Stimulated activated CD8-positive, alpha-beta memory T cell treated with anti-CD3 and anti-CD28 coated beads, Interleukin-15, amount 100 ng/mL, for 4 hours (primary cell): ENCODE measurements at places on chromosomes 5 and 9.

DNA sequence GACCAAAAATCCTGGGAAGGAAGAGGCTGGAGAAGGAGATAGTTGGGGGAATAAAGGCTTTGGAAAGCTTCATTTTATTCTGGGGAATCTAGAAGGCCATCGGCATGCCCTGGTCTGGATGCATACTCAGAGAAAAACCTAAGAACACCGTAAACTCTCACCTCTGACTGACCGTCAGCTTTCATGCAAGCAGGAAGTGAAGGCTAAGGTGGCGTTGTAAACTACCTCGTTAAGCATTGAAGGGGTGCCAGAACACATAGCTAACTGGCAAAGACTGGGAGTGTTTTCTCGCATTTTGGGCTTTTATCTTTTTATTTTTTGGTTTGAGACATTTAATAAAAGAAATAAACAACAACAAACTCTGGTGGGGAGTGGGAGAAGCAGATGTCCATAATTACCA, 2.6 kb upstream of the SLC38A9 start:
- no peak for DNase-seq

GRCh38 chr5:21802869-21803490, 1050.2 kb downstream of the CDH12 start:
- no peak for DNase-seq

- DNase-seq: no peak
These were observed 58.7 kb upstream of the PRR16 start for GRCh38 chr5:120405286-120405864.

DNA sequence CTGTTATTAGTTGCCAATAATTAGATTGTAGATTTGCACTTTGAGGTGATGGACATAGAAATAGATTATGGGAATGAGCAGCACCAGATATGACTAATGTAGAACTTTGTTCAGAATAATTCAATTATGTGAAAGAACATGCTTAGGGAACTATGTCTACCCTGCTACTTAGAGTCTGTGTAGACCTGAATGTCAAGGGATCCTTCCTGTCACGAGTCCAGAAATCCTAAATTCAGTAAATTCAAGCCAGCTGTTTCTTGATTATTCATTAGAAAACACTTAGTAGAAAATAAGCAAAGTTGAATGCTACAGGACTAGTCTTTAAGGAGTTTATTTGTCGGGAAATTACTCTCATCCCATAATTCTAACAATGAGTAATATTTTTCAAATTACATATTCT, 887.3 kb upstream of the SEMA6A start:
- no peak for DNase-seq

- no peak for DNase-seq
These were observed 800 bp upstream of the AP3B1 start for GRCh38 chr5:78295035-78295961.

GRCh38 chr5:55308254-55308836, 556 bp downstream of the MTREX start:
- DNase-seq: no peak

DNA sequence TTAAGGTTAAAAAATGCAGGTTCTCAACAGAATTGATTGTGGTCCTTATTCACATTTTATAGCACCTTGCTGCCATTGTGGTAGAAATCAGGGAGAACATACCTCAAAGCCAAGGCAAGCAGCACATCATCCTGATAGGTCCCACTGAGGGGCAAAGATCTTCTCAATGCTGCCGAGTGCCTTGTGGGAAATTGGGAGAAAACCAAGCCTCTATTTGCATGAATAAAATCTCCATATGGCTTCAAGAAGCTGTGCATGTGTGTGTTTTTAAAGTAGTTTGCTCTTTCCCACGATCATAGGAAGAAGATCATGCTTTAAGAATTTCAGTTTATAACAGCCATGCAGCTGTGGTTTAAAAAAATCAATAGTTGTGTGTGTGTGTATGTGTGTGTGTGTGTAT, 216.9 kb upstream of the FBXL7 start:
- DNase-seq: no peak

GRCh38 chr5:169655353-169655752, 18.3 kb downstream of the DOCK2 start:
- DNase-seq: no peak

GRCh38 chr5:14397717-14398116, 183.9 kb upstream of the OTULINL start:
- no peak for DNase-seq

GRCh38 chr9:83313781-83314180, 224.4 kb downstream of the FRMD3 start:
- no peak for DNase-seq

GRCh38 chr9:137674976-137675320, 56.1 kb downstream of the EHMT1 start:
- no peak for DNase-seq

GRCh38 chr9:101509572-101509971, 24.1 kb upstream of the RNF20 start:
- DNase-seq: no peak

GRCh38 chr9:21875893-21876292, 73.5 kb downstream of the MTAP start:
- no peak for DNase-seq

- no peak for DNase-seq
These were observed 60.4 kb downstream of the DAB2IP start for GRCh38 chr9:121711797-121712196.

DNA sequence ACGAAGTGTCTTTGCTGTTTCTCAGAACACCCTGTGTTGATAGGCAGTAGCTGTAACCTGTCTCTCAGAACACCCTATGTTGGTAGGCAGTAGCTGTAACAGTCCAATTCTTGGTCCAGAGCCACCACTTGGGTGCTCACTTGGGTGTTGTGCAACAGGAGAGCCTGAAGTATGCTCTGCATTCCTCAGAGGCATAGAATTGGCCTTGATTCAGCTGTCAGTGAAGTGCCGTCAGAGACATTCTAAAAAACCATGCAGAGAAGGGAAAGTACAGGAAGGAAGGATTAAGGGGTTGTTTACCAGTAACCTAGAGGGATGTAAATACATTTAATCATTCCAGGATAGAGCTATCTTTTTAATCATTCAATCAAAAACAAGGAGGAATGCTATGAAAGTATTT, 231.2 kb downstream of the ARRDC3 start:
- DNase-seq: no peak

DNA sequence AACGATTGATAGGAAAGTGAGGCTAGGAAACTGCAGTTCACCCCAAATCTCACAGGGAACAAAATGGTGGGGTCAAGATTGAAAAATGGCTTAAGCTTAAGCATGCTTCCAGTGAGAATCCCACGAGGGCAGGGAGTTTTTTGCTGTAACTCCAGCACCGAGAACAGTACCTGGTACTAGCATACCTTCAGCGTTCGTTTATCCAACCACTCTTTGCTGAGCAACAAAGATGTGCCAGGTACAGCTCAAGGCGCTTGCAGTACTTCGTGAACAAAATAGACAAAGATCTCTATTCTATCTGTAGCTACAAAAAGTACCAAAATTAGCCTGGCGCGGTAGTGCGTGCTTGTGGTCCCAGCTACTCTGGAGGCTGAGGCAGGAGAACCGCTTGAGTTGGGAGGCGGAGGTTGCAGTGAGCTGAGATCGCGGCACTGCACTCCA, 778 bp upstream of the PPP6C start:
- no peak for DNase-seq

DNA sequence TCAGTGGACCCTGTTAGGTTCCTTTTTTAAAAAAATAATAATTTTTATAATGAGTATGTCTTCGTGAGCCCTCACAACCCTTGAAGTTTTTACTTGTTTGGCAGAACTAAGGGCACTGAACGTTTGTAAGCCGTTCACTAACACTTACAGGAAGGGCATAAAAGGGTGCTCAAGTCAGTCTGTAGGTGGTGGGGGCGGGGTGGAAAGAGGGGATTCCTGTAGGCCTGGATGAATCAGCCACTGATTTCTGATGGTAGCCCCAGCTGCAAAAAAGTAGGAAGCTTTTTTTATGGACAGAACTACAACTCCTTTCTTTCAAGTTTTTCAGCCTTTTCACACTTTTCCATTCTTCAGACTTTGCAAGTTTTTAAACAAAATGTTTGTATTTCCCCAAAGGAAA, 35.8 kb downstream of the PIK3R1 start:
- DNase-seq: peak; percentile 37

- DNase-seq: no peak
These were observed 161.1 kb upstream of the TBCA start for GRCh38 chr5:77937015-77937908.

- DNase-seq: no peak
These were observed 45.7 kb downstream of the CDK5RAP2 start for GRCh38 chr9:120534266-120534665.

GRCh38 chr5:32589942-32590869, 4.8 kb downstream of the SUB1 start:
- DNase-seq: no peak

DNA sequence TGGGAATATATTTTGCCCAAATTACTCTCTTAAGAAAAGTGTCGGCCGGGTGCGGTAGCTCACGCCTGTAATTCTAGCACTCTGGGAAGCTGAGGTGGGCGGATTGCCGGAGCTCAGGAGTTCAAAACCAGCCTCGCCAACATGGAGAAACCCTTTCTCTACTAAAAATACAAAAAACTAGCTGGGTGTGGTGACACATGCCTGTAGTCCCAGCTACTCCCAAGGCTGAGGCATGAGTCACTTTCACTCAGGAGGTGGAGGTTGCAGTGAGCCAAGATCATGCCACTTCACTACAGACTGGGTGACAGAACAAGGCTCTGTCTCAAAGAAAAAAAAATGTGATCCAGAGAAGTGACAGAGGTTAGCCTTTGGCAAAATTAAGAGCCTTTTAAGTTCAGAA, 26.4 kb upstream of the TMEM171 start:
- no peak for DNase-seq

DNA sequence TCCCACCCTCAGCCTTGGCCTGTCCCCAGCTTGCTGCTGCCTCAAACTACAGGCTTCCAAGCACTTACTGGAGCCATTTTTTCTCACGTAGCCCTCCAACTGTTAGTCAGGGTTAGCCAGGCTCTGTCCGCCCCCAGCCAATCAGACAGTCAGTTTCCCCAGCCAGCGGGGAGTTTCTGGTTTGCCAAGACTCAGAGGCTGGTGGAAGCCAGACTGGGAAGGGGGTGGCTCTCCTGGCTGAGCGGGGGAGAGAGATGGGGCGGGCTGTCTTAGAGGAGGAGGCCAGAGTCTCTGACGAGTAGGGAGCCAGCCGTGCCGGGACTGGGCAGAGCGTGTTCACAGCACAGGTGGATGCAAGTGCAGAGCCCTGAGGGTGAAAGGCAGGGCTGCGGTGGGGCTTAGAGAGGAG, 15.3 kb downstream of the PROP1 start:
- no peak for DNase-seq

DNA sequence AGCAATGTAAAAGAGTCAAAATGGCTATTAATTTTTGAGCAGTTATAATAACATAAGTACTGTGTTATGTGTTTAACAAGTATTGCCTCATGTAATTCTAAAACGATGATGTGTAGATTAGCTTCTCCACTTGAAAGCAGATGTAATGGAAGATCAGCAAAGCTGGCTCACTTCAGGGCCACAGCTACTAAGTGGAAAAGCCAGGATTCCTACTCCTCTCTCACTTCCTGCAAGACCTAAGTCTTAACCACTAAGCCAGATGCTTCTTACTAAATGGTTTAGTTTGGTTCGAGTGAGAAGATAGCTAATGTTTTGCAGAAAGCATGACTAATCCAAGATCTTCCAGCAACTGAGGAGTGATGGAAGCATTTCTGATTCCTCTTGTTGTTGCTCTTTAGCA, 15.7 kb upstream of the TNC start:
- no peak for DNase-seq
